Activated CD8-positive, alpha-beta T cell treated with anti-CD3 and anti-CD28 coated beads for 36 hours (primary cell): ENCODE measurements at places on chromosomes 2 and 18. TPM values are rescaled to one million over a fixed set of nuclear protein-coding genes. Genes with fewer than 3 reads are reported as not detected.

Gene CROCC2
- total RNA-seq: not detected

Gene SLC5A6
- 37.7 TPM for total RNA-seq

DNA sequence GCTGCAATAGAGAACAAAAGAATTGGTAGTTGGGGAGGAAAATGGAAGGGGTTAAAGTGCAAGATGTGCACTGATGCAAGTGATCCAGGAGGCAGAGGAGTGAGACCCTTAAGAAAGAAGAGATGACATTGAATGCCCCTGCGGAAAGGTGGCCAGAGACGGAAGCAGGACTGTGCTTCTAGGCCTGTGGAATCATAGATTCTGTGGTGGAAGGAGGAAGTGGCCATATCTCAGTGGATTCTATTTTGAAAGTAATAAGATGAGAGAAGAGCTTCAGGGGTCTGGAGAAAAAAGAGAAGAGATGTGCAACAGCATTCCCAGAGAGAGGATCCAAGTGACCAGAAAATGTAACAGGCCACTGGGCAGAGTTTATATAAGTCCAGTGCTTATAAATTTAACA is 18.6 kb upstream of the GYPC start:
- no peak for DNase-seq

Gene REG3A
- total RNA-seq: not detected

DNA sequence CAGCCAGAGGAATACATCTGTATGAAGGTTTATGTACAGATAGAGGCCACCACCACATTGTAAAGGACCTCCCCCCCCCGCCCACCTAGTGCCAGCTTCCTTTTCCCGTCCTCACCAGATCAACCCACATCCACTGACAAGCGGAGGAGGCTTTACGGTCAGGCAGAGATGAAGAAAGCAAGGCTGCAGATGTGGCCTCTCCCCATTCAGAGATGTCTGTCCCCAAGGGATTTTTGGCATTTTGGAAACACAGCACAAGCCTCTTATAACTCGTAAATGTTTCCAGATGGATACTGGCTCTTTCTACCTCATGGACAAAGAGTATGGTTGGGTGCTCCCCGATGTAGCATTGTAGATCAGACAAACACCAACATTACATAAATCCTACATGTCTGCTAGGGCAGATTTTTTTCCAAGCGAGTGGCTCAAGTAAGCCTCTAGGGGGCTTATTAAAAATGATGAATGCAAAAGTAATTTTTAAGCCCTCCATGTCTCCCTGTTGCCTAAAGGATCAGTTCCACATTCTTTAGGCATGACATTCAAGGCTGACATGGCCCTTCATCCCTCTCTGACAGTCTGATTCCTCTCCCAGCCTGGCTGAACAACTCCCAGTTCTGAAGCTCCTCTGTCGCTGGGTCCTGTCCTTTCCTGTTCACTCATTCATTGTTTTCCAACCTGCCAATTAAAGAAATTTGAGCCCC is 11.7 kb downstream of the VIT start:
- no peak for DNase-seq

Gene MOGAT1
- total RNA-seq: not detected

- no peak for DNase-seq
These were observed 100.1 kb upstream of the ITGB6 start for GRCh38 chr2:160300203-160300602.

DNA sequence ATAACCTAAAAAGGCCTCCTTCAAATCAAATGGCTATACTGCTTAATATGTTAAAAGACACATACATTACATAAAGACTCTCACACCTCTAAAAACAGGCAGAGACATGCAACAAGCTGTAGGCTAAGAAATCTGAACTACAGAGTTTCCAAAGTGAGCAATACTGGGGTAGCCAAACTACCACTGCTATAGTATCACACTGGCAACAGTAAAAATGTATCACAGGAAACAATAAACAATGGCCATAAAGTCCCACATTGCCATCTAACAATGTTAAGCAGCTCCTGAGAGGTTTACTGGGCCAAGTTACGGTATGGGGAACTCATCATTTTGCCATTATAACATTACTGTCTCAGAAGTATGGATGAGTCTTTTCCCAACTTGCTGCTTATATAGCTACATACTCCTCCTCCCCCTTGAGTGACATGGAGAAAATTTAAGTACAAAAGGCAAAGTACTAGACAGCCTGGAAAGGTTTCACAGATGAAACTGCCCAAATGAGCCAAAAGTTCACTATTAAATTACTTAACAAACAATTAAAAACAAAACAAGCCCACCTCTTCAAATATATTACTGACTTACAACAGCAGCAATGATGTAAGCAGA is 50.3 kb downstream of the SS18 start:
- no peak for DNase-seq

Gene TMEM178A
- 0.23 TPM for total RNA-seq

GRCh38 chr18:25244924-25245698 is 106.9 kb downstream of the ZNF521 start:
- no peak for DNase-seq
